ENCODE measurements at places on chromosomes 3 and 15.

DNA sequence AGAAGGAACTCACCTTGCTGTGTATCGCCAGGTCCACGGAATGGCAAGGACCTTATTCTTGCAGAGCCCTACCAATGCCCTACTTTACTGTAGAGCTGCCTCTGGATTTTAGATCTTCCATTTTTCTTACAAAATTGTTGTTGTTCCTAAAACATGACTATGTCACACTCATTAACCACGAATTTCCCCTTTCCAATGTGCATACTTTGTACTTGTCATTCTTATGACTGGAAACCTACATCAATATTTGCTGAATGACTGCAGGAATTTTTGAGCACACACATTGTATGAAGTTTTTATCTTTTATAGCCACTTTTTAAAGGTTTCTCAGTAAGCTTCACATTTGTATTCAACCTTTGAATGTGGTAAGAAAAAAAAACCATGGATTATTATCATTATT lies 35.9 kb upstream of the CMSS1 start:
- DNase-seq: no peak

GRCh38 chr3:170467571-170468147 lies 49.0 kb downstream of the CLDN11 start:
- DNase-seq: no peak

DNA sequence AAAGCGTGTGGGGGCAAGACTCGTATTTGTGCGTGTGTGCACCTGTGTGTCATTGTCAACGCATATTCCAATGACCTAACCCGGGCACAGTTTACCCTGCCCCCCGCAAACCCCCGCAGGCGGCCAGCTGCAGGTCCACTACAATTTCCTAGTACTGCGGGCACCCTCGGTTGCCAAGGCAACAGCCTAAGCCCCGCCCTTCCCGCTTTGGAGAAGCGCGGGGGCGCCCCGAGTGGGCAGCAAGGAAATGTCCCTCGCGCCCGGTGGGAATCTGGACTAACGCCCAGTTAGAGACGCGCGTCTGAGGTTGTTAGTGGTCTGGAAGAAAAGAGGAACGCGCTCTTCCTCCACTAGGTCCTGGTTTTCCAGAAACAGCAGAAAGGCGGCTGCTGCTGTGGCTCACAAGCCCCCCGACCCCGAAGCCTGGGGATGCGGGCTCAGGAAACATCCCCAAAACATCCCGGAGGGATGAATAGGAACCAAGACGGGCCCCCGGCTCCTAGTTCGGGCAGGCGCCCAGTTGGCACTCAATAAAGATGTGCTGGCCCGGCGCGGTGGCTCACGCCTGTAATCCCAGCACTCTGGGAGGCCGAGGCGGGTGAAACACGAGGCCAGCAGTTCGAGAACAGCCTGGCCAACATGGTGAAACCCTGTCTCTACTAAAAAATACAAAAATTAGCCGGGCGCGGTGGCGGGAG lies 1.1 kb downstream of the ABHD14A start:
- DNase-seq: no peak

DNA sequence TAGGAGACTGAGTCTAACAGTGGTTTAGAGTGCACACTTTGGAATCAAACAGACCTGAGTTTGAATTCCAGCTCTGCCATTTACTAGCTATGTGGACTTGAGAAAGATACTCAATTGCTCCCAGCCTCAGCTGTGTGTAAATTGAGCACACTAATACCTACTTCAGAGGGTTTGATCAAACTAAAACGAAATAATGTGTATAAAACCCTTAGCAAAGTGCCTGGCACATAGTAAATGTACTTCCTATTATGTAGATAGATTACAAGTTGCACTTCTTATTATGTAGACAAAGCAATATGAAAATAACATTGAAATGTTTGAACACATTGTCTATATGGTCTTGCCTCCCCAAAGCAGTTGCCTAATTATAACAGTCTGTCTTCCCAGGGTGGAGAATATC lies 180.6 kb downstream of the ANXA2 start:
- no peak for DNase-seq

GRCh38 chr3:13095408-13095937 lies 22.2 kb upstream of the IQSEC1 start:
- DNase-seq: no peak

DNA sequence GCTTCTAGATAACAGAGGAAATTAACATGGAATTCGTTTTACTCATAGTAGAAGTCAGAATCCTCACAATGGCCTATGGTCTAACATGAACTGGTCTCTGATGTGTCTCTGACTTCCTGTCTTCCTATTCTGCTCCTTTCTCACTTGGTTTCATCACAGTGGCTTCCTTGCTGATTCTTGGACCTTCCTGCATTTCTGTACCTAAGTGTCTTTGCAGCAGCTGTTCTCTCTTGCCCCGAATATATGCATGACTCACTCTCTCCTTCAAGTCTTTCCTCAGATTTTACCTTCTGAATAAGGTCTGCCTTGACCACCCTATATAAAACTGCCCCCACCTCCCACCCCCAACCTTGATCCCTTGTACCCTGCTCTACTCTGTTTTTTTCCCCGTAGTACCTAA lies 14.1 kb downstream of the ARL13B start:
- no peak for DNase-seq

- no peak for DNase-seq
Measured at GRCh38 chr3:63624941-63625560, 27.4 kb upstream of the SNTN start.

GRCh38 chr15:62953021-62953420 lies 89.5 kb upstream of the TPM1 start:
- no peak for DNase-seq

- DNase-seq: no peak
Measured at GRCh38 chr3:43217633-43218032, 68.7 kb upstream of the SNRK start.

GRCh38 chr15:71249986-71250385 lies 134.7 kb downstream of the THSD4 start:
- no peak for DNase-seq

- DNase-seq: no peak
Measured at GRCh38 chr3:4587838-4588105, 94.6 kb downstream of the ITPR1 start.

- DNase-seq: no peak
Measured at GRCh38 chr3:2568929-2569328, 470.3 kb downstream of the CNTN4 start.

DNA sequence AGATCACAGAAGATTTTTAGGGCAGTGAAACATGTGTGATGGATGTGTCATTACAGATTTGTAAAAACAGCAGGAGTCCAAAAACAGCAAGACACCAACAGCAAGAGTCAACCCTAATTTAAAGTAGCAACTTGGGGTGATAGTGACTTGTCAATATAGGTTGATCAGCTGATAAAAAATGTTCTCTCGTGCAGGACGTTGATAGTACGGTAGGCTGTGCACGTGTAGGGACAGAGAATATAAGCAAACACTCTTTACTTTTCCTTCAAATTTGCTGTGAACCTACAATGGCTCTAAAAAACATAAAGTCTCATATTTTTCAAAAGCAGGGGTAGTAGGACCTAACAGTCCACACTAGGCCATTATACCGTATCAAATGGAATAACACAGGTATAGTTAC lies 120.8 kb downstream of the STAG1 start:
- no peak for DNase-seq

- DNase-seq: no peak
Measured at GRCh38 chr3:119225121-119225520, 15.6 kb downstream of the B4GALT4 start.
